Gastrocnemius medialis (tissue), 4 donors: ENCODE measurements at places on chromosomes 7 and 10. TPM values are rescaled to one million over a fixed set of nuclear protein-coding genes. Genes with fewer than 3 reads are reported as not detected.

DNA sequence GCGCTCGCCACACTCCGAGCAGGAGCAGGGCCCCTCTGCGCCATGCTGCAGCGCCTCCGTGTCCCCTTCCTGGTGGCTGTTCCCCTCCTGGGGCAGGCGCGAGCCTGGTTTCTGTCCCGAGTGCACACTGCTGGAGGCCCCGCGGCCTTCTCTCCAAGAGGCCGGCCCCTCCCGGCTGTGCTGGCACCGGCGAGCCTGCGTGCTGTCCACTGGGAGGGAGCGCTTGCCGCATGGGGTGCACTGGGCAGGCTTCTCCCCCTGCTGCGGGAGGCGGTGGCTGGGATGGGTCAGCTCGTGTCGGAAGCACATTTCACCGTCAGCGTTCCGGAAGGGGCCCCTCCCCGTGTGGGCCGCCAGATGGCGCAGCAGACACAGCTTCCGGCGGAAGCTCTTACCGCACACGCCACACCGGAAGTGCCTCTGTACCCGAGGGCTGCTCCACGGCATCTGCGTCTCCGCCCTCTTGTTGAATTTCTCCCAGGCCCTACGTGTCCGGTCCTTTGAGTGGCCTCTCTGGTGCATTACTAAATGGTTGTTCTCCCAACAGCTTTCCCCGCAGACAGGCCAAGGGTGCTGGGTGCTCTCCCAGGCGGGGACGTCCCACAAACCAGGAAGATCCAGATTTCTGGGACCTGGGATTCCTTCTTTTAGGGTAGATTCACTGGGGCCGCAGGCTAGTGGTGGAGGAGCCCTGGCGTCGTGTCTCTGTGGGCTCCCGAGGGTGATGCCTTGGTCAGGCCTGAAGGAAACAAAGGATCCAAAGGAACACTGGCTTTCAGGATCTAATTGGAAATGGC is 18.7 kb downstream of the ZNF786 start:
- H3K4me3 ChIP-seq: no peak overlapping the region
- H3K27ac ChIP-seq: peak overlapping the region; percentile 20
- no peaks in the 10 kb centered on the region for H3K36me3 ChIP-seq
- DNase-seq: no peak
- H3K4me1 ChIP-seq: no peaks in the 10 kb centered on the region
- no peaks in the 10 kb centered on the region for H3K27me3 ChIP-seq

- no peak overlapping the region for H3K4me3 ChIP-seq
- H3K27ac ChIP-seq: no peak overlapping the region
- no peaks in the 10 kb centered on the region for H3K27me3 ChIP-seq
- H3K4me1 ChIP-seq: no peaks in the 10 kb centered on the region
- H3K36me3 ChIP-seq: no peaks in the 10 kb centered on the region
Measured at GRCh38 chr10:81817596-81818170, 57.3 kb upstream of the NRG3 start.

DNA sequence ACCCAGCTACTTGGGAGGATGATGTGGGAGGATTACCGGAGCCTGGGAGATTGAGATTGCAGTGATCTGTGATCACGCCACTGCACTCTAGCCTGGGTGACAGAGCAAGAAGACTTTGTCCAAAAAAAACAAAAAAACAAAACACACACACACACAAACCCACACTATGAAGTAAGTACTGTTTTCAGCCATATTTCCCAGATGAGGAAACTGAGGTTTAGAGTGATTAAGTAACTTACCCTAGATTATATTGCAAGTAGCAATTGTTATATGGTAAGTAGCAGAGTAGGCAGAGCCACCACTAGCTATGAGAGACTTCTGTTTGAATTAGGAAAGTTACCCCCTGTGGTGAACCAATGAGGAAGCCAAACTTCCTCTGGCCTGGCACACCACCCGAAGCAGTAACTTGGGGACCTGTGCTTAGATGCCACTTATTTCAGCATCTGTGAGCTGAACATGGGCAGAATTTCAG is 61.9 kb downstream of the MCU start:
- peaks cover 28% of the 10 kb centered on the region for H3K4me1 ChIP-seq
- H3K4me3 ChIP-seq: no peak overlapping the region
- no peak for DNase-seq
- H3K27ac ChIP-seq: peak overlapping the region; percentile 1
- no peaks in the 10 kb centered on the region for H3K27me3 ChIP-seq
- H3K36me3 ChIP-seq: no peaks in the 10 kb centered on the region

- no peaks in the 10 kb centered on the region for H3K4me1 ChIP-seq
- no peak overlapping the region for H3K27ac ChIP-seq
- no peaks in the 10 kb centered on the region for H3K27me3 ChIP-seq
- DNase-seq: no peak
- H3K36me3 ChIP-seq: no peaks in the 10 kb centered on the region
Measured at GRCh38 chr7:124452186-124452585, 313.4 kb downstream of the GPR37 start.

DNA sequence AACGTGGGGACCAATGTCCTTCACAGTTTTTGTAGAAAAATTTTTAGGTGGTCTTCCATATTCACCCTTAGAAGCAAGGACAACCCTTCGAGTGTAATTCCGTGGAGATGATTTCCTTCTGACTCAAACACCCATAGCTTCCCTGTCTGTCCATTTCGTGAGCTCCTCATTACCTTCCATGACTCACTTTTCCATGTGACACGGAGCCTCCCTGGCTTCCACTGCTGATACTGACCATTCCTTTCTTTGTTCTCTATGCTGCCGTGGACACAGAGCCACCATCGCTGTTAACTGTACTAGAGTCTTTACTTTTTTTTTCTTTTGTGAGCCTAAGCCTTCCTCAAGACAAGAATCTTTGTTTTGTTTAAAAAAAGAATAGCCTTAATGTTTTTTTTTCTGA is 12.5 kb upstream of the ARMS2 start:
- H3K4me3 ChIP-seq: no peak overlapping the region
- H3K4me1 ChIP-seq: peaks cover 3% of the 10 kb centered on the region
- no peaks in the 10 kb centered on the region for H3K36me3 ChIP-seq
- H3K27ac ChIP-seq: no peak overlapping the region
- H3K27me3 ChIP-seq: no peaks in the 10 kb centered on the region

DNA sequence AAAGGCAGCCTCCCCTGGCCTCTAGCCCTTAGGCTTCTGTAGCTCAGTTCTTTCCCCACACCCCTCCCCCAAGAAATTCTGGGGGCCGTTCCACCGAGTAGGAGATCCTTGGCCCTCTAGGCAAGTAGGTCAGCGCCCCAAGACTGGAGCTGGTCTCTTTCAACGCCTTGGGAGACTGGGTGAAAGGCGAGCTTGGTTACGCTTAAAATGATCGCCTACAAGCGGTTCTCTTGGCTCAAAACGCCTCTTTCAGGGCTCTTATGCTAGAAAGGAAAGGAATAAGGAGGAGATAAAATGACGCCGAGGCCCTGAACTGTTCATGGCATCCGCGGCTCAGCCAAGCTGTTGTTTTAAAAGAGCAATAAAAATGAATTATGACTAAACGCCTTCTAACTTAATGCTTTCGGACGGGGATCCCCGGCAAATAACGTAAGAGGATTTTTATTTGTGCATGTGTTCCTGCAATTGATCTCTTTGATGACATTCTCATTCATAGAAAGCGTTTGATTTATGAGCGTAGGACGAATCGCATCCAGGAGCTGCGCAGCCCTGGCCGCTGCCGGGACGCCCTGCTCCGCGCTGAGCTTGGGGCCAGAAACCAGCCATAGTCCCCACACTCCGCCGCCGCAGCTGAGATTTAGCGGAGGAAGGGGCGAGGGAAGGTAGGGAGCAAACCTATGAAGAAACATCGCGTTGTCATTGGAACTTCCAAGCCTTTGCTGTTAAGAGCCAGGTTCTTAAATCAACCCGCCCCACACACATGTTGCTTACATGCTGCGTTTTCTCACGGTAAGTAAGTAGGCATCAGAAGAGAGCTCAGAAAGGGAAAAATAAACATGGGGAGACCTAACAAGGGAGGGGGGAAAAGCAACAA is 3.0 kb upstream of the HOXA1 start:
- H3K4me3 ChIP-seq: peak overlapping the region; percentile 78
- H3K36me3 ChIP-seq: no peaks in the 10 kb centered on the region
- peaks cover 24% of the 10 kb centered on the region for H3K4me1 ChIP-seq
- no peak for DNase-seq

GRCh38 chr7:49703337-49703736 is 70.1 kb upstream of the VWC2 start:
- H3K4me3 ChIP-seq: no peak overlapping the region
- H3K36me3 ChIP-seq: no peaks in the 10 kb centered on the region
- no peak for DNase-seq
- H3K27ac ChIP-seq: no peak overlapping the region
- no peaks in the 10 kb centered on the region for H3K4me1 ChIP-seq
- no peaks in the 10 kb centered on the region for H3K27me3 ChIP-seq

The NKX1-2 gene
- total RNA-seq: not detected
